ENCODE measurements at places on chromosomes 4 and X.

DNA sequence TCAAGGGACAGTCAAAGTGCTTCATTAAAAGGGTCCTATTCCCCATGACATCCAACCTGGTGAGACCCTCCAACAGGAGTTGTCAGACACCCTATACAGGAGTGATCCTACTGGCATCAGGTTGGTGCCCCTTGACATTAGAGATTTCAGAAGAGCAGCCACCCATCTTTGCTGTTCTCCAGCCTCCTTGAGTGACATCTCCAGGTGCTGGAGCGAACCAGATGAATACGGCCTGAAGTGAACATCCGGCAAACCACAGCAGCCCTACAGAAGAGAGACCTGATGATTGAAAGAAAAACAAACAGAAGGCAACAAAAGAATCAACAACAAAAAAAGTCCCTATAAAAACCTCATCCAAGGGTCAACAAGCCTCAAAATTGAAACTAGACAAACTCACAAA, 146.1 kb upstream of the PBDC1 start:
- no peak for DNase-seq

- DNase-seq: no peak
Observed at GRCh38 chr4:76748649-76749048, 149.3 kb downstream of the SOWAHB start.

- DNase-seq: no peak
Observed at GRCh38 chr4:73853246-73853704, at the start of gene PF4V1. Gene PF4V1, plus strand, starts transcription at chr4:73853296. Its CDS starts 67 bp downstream, at chr4:73853363.

DNA sequence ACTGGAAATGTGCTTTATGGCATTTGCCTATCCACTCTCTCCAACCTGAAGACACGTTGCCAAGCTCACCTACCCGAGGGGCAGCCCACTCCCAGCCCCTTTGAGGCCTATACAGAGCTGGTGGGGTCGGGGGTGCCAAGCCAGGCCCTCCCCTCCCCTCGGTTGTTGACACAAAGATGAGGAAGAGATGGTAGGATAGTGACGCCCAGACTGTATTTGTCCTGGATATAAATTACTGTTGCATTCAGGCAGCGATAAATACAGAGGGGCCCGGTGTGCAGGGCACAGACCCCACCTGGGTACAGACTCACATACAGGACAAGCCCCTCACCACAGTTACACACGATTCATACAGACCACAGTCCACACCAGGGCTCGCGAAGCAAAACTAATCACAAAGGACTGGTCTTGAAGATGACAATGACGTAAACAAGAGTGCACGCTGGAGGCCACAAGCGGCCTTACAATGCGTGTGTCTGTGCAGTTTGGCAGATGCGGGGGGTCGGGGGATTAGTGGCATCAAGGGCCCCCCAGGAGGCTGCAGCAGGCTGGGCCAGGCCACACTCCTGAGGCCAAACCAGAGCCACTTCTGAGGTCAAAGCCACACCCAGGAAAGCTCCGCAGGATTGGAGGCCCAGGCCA, 14.6 kb downstream of the DGKQ start:
- no peak for DNase-seq

DNA sequence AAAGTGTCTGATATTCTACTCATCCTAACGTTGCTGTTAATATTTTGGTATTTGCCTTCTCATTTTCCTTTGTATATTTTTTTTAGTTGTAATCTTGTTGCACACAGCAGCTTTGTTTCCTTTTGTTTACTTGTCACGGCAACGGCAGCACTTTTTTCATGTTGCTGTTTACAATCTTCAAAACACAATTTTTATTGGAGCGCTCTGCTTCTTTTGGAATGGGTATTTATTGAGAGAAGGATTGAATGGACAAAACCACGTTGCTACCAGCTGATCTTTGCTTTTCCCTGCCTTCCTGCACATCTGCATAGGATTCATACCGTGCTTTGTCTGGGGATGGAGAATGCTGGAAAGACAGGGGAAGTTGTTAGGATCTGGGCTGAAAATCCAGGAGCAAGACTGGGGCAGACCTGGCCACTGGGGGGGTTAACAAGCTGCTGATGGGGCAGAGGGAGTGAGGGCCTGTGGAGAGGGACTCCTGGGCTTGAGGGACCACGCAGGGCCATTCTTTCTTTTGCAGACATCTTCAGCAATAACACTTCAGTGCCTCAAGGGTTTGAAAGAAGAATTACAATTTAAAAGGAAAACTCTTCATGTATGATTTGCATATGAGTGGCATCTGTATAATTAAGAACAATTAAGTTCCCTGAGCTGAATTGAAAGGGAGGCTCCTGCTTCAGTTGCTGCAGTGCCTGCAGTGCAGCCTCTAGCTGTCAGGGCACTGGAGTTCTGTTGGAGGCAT, 69.8 kb downstream of the TMEM131L start:
- no peak for DNase-seq

- DNase-seq: no peak
Observed at GRCh38 chr4:107330916-107331315, 294.8 kb upstream of the DKK2 start.

GRCh38 chrX:39020051-39020669, 218.9 kb downstream of the MID1IP1 start:
- no peak for DNase-seq

GRCh38 chrX:148995661-148996060, 495.2 kb downstream of the AFF2 start:
- no peak for DNase-seq

DNA sequence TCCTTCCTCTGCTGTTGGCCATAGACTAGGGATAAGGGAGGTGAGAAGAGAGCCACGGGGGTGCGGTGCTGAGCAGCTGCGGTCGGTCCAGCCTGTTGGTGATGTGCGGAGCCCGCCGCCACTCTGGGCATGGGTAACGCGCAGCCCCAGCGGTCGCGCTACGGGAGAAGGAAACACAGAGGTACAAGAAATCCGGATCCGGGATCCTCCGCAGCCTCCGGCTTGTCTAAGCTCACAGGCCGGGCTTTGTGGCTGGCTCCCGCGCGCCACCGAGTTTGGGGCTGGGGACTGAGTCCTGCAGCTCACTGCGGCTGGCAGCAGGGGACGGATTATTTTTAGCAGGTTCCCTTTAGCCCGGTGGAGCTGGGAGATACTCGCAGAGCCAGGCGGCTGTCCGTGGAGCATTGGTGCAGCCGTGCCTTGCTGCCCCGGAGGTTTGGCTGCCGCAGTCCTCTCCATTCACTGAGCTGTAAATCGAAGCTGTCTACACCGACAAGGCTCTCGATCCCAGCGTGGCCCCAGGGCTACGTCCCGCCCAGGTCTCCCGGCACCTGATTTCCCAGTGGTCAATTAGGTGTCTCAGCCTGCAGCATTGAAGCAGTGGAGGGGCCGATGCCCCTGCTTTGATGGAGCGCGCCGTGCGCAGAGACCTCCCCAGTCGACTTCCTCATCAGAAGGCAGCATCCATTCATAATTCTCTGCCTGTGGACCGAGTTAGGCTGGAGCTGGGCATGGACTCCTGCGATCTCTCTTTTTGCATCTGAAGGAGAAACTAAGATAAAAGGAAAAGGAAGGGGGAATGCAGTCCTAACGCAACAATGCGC, 81.9 kb upstream of the SCML1 start:
- DNase-seq: no peak

DNA sequence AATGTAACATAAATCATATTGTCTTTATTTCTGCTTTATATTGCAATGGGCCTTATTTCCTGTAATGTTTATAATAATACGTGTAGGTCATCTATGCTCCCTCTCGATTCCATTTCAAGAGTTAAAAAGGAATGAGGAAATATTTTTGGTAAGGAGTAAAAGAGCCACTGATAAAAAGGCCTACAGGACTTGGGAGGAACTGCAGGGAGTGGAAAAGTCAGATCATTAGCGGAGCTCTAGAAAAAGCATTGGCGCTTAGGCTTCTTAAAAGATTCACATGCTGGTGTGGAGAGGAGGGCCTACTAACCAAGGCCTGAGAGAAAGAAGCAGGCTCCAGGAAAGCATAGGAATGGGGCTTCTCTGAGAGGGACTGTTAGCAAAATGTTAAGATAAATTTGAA, 82.9 kb upstream of the PNPLA4 start:
- no peak for DNase-seq

- DNase-seq: no peak
Observed at GRCh38 chr4:4666693-4667621, 125.1 kb upstream of the STX18 start.

DNA sequence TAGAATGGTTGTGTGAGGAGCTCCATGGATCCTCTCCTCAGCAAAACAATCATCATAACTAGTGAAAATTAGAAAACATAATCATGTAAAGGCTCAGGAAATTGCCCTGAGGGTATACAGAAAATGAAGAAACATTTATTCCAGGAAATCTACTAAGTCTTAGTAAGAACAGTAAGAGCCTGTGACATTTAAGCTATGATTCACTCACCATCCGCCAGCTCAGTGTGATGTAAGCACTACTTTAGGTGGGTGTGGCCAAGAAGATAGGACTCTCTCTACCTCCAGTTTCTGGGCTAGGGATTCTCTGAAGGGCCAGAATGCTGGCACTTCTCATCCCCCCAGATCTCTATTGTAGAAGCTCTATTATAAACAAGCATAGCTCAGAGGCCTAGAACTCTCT, 147.5 kb downstream of the DLG3 start:
- no peak for DNase-seq

DNA sequence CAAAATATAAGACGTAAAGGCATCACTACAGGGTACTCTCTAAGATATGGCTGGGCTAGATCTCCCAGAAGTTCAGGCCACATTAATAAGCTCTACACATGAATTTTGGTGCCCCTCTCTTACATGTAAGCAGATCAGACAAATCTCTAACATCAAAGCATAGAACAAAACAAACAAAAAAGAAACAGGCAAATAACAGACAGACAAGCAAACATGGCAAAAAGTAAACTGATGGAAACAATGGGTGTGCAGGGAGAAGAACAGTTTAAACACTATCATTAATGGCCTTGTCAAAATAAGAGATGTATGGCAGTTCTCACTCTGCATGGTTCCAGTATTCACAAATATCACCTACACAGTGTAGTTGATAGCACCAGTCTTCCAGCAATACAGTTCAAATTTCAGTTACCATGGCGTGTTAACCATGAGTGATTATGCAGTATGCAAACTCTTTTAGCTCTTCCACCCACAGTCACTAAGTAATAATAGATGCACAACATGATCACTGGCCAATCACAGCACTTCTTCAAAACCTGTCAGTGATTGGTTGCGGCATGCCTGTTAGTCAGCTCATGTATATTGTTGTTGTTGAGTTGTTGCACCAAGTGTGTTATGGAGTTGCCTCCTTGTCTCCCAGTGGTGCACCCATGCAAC, 110.7 kb upstream of the TLR3 start:
- no peak for DNase-seq

DNA sequence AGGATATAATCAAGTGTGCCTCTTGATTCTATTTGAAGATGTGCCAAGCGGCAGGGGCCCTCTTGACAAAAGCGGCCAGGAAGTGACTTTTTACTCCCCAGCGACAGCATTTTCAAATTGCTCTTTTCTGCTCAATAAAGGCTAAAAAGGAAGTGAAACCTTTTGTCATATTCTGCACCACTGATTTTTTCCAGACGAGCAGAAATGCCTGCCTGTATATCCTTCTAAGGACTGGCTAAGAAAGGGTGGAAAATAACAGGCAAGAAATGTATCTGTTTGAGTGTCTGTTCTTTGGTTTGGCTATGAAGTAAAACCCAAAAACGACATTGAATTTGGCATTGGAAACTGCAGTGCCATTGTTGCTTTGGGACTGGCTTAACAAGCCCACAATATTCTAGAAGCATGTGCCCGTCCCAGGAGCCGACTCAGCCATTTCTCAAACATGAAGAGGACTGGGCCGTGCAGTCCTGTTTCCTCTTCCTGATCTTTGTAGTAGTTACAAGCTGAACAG, 25.4 kb downstream of the TMSB4X start:
- no peak for DNase-seq

All from stimulated activated CD4-positive, alpha-beta T cell treated with anti-CD3 and anti-CD28 coated beads, Interleukin-1b, Interleukin-23, amount 100 ng/mL, for 24 hours (primary cell).